ENCODE measurements at places on chromosomes 16 and 17.

GRCh38 chr16:80198311-80199299 lies 342.2 kb upstream of the DYNLRB2 start:
- peak; percentile 3 for DNase-seq

DNA sequence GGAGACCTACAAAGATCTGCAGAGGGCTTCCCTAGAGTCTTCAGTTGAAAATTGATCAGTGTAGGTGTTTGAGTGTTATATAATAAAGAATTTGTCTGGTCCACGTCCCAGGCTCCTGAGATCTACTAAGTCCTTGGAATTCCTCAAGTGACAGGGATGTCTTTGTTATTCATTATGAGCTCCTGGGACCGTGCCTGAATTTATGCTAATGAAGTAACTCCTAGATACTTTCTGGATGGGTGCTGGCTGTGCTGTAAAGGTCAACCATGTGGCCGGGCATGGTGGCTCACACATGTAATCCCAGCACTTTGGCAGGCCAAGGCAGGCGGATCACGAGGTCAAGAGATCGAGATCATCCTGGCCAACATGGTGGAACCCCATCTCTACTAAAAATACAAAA lies 43.7 kb downstream of the CDC27 start:
- DNase-seq = no peak

DNA sequence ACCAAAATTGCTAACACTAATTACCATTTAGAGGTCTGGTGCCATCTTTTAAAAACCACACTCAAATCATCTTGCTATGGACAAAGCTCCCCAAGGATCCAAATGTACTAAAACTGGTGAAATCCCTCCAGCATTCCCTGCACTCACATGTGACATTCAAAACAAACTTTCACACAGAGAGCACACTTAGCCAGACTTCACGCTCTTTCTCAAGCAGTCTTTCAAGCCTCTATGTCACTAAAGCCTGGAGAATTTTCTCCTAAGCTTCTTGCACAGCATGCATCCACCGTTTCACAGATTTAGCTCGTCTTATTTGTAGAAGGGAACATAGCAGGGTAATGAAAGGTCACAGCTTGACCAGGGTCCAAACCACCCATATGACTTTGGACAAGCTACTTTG lies 19.3 kb downstream of the CMTM3 start:
- DNase-seq = no peak

DNA sequence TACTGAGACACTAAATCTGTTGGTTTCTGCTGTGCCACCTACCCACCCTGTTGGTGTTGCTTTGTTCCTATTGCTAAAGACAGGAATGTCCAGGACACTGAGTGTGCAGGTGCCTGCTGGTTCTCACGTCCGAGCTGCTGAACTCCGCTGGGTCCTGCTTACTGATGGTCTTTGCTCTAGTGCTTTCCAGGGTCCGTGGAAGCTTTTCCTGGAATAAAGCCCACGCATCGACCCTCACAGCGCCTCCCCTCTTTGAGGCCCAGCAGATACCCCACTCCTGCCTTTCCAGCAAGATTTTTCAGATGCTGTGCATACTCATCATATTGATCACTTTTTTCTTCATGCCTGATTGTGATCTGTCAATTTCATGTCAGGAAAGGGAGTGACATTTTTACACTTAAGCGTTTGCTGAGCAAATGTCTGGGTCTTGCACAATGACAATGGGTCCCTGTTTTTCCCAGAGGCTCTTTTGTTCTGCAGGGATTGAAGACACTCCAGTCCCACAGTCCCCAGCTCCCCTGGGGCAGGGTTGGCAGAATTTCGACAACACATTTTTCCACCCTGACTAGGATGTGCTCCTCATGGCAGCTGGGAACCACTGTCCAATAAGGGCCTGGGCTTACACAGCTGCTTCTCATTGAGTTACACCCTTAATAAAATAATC lies 14.6 kb downstream of the STH start:
- DNase-seq = no peak

DNA sequence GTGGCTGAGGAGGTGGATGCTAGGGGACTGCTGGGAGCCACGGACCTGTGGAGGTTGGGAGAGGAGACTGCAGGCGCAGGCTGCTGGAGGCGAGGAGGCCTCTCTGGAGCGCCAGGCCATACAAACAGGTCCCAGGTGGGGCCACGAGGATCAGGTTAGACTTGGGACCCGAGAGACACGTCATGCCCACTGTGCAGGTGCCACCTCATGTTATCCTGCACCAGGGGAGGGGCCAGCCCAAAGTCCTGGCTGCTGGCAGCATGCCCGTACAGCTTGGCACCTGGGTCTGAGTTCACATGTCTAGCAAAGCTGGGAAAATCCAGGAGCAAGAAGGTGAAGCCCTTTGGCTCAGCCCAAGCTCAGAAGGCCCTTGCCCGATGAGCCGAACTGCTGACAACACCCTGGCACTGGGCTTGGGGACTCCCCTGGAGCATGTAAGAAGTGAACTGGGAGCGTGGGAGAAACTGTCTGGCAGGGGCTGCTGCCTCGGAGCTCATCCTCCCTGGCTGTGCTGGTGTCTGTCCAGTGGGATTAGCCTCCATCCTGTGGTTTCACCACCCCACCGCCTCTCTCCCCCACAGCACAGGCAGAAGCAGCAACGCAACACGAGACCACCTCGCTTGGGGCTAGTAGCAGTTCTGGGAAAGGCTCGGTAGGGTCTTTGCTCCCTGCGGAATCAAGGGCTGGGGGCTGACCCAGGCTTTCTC lies 5.3 kb downstream of the ARHGDIA start:
- DNase-seq = no peak

DNA sequence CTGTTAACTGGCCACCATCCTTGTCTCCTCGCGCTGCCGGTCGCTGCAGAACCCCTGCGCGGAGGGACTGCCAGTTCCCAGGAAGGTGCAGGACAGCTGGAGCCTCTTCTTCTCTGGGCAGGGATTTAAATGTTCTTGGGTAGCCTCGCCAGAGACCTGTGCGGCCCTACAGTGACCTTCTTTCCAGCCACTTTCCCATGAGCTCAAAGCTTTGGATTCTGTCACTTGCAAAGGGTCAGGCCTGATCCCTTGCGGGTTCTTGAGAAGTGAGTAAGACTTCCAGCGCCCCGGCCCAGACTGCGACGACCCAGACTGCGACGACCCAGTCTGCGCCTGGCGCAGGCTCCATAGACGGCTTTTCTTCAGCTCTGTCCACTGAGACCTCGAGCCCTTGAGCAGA lies 1.4 kb upstream of the SLFN5 start:
- DNase-seq = no peak

DNA sequence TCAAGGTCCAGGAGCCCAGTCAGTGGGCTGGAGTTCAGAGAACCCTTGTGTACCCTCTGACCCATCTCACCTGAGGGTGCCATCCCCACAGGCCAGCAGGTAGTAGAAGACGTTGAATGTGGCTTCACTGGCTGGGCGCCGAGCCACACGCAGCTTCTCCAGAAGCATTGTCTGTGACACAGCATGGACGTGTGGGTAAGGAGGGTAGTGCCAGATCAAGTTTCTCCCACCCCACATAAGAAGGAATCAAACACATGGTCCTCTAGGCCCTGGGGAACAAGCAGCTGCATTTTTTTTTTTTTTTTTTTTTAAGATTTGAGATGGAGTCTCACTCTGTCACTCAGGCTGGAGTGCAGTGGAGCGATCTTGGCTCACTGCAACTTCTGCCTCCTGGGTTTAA lies 60.9 kb downstream of the MYO18A start:
- no peak for DNase-seq

DNA sequence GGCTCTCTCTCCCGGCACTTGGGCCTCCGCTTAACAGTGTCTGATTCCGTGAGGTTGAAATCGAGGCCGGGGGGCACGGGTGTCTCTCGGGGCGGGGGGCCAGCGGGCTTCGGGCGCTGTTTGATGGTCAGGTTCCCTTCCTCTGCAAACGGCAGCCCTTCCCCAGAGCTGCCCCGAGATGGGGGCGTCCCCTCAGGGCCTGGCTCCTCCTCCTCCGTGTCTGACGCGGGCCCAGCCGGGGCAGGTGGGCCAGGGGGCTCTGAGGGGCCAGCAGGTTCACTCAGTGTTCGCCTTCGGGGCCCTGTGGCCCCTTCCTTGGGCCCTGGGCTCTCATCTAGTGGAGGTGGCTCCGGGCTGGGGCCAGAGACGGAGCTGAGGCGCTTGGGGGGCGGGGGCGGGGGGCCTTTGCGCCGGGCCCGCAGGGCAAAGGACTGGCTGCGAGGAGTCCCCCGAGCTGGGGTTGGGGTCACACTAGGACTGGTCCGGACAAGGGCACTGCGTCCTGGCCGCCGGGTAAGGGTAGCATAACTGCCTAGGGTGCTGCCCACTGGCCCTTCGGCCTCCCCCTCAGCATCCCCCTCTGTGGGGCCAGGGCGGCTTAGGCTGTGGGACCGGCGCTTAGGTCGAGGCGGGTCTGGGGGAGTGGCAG lies 13.1 kb downstream of the CASKIN2 start:
- DNase-seq = no peak
